NCI-H748 treated with DMSO at 0.1 percent for 48 hours (cell line): ENCODE measurements at places on chromosomes 3 and 15.

GRCh38 chr15:57606816-57607215, 15.1 kb downstream of the MYZAP start:
- DNase-seq, result no peak

GRCh38 chr15:69629631-69630161, 177.1 kb downstream of the RPLP1 start:
- DNase-seq, result no peak

- no peak for DNase-seq
Observed at GRCh38 chr15:33894193-33894592, 74.1 kb upstream of the CHRM5 start.

- DNase-seq, result no peak
Observed at GRCh38 chr3:178494386-178494785, 41.9 kb upstream of the KCNMB2 start.

GRCh38 chr3:73540969-73541740, 83.6 kb downstream of the PDZRN3 start:
- DNase-seq, result no peak
